GM10248 (cell line): ENCODE measurements at places on chromosomes 6 and 20.

GRCh38 chr6:147621263-147621662 is 112.8 kb downstream of the SAMD5 start:
- DNase-seq: no peak

DNA sequence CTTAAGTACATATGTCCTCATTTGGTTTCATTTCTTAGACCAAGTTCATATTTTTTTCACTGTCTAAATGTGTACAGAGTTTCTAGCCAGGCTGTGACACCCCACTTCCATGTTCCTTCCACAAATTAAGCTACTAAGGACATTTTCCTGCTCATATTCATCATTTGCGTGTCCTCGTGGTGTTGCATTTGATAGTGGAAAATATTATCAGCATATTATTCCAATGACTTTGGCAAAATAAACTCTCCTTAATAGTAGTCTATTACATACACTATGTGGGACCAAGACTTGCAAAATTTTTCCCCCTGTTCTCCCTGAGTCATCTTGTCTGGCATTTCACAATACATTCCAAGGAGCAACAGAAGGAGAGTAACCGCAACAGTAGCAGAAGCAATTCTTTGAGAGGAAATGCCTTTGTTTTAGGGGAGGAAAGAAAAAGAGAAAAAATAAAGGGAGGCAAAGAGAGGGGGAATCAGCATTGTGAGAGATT is 599.2 kb downstream of the COL12A1 start:
- DNase-seq: no peak

- DNase-seq: no peak
These were observed 1.4 kb upstream of the SNPH start for GRCh38 chr20:1264727-1265126.

DNA sequence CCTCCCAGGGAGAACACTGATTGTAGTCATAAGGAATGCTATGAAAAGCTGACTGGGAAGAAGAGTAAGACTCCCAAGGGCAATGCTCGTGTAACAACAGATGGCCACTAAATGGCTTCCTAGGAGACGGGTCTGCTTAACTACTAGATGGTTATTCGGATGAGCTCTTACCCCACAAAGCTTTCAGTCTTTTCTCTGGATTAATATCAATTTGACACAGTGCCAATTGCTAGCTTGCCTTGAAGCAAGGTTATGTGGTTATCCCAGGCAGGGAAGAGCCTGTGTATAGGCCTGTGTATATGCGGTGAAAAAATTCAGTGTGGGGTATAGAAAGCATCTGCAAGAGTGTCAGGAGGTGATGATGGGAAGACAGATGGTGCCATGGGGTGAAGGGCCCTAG is 86.4 kb upstream of the NOX3 start:
- DNase-seq: no peak

DNA sequence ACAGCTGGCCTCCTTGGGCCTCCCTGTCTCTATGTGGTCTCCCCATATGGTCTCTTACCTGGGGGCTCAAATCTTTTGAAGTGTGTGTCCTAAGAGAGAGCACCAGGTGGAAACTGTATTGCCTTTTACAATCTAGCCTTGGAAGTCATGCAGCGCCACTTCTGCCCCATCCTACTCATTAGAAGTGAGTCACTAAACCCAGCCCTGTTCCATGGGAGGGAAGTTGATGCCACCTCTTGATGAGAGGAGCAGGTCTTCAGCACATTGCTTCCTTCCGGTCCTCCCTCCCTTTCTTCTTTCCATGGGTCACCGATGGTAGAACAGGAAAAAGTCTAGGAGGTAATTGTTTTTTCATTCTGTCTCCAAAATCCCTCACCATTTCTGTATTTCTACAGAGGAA is 156.3 kb downstream of the FOXA2 start:
- no peak for DNase-seq

GRCh38 chr20:36491901-36492617 is 49.3 kb upstream of the MYL9 start:
- DNase-seq: peak; percentile 67

- DNase-seq: no peak
These were observed 256.6 kb downstream of the KHDC1L start for GRCh38 chr6:72968704-72969103.

DNA sequence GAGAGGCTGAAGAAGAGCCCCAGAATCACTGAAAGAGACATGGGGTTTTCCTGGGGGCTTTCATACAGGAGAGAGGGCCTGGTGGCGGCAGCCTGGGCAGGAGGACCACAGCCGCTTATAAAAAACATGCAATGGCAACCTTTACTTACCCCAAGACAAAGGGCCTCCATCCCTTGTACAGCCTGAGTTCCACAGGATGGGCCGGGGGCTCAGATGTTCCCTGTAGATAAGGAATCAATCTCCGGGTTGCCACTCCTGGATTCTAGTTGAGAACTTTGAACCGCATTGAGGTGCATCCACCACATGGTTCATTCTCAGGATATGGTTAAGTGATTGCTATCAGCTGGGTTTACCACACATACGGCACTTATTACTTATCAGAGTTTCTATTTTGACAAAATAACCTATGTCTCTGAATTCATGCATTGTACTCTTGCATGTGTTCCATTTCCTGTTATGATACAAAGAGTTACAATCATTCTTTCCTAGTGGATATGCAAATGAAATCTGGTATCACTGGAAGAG is 677.6 kb downstream of the KIF16B start:
- DNase-seq: peak; percentile 18

DNA sequence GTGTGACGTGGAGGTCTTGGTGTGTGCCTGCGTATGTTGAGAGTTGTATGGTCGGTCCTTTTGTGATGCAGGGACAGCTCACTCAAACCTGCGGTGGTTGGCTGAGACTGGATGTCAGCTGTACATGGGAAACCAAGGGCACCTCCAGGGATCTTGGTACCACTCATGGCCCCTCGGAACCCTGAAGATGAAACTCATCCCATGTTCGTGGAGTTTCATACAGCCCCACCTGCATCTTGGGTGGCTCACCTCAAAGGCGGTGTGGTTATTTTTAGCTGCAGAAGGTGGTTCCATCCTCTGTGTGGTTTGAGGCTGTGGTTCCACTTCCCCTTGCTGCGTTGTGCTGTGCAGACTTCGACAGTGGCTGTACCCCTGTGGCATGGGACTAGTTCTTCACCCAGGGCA is 52.6 kb upstream of the SLC22A1 start:
- peak; percentile 56 for DNase-seq

GRCh38 chr20:38109591-38110524 is 55.2 kb downstream of the TGM2 start:
- no peak for DNase-seq

DNA sequence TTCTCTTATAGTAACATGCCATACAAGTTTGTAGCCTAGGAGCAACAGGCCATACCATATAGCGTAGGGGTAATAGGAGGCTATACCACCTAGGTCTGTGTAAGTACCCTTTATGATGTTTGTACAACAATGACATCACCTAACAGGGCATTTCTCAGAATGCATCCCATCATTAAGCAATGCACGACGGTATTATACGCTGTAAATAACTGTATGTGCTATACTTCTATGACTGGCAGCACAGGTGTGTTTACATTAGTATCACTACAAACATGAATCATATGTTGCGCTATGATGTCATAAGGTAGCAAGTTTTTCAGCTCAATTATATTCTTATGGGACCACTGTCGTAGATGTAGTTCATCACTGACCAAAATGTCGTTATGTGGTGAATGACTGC is 31.0 kb downstream of the ADNP start:
- no peak for DNase-seq

DNA sequence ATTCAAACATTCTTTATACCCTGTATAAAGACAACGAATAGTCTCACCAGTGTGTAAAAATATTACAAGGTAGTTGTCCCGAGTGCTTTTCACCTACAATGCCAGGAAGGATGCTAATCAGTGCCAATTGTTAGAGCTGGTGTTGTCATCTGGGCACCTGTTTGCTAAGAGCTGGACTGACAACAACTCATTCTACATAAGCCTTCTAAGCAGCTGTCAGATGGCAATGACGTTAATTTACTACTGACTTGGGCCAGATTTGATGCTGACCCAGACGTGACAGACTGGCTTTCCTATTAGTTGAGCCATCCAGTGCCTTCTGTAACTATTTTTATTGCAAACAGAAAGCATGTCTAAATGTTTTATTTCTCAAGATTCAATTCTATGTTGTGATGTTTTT is 355.2 kb downstream of the ADGRB3 start:
- no peak for DNase-seq

GRCh38 chr20:61600016-61600415 is 348.0 kb downstream of the CDH4 start:
- no peak for DNase-seq

DNA sequence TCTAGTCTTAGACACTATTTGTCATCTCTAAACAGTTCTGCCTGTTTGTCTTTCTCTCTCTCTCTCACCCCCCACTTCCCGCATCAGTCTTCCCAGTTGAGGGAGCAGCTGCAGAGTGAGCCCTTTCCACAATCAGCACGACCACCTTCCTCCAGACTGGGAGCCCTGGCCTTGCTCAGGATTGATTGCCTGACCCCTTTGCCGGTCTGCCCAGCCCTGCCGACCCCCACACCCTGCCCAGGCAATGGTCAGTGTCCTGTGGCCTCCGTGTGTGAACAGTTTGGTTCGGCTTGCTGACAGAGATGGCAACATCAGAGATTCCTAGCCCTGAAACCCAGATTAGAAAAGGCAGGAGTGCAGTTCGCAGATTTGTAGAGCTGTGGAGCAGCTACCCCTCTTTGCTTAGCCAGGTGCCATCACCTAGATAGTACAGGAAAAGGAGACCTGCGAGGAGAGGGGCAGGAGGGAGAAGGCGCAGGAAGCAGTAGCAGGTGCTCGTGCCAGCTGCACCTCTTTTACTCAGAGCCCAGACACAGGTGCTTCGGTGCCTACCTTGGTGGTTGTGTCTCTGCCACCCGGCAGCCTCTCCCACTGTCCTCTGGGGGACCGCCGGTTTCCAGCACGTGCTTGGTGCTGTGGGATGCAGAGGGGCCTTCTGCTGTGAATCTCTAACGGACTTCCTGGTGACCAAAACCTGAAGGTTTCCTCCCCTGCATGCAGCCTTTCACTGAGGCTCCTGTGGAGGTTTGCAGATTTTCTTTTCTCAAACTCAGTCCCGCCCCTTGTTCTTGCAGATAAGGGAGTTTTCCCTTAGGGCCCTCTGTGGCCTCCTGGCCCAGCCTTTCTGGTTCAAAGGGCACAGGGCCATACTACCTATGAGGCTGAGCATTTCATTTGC is 92.4 kb downstream of the SCML4 start:
- no peak for DNase-seq

DNA sequence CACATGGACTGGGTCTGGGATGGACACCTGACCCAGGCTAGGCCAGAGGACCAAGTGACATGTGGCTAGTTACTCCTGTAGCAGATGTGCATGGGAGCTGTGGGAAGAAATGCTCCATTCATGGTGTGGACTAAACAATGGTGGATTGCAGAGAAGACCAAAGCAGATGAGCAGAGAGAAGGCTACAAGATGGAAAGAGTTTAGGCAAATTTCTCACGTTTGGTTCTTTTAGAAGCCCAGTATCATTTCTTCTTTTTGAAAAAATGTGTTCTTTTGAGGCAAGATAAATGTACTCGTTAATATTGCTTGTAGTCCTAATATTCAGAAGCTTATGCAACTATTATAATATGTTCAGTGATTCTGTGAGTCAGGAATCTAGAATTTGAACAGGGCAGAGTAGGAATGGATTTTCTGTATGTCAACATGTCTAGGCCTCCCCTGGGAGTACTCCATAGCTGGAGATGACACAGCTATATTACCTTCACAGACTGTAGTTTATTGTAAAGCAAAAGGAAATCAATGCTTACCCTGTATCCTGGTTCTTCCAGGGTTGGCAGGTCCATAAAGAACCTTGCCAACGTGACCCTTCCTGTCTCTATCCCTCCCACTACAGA is 2.3 kb upstream of the BTN2A1 start:
- no peak for DNase-seq

- DNase-seq: no peak
These were observed 19.9 kb upstream of the HFE start for GRCh38 chr6:26067367-26067766.

DNA sequence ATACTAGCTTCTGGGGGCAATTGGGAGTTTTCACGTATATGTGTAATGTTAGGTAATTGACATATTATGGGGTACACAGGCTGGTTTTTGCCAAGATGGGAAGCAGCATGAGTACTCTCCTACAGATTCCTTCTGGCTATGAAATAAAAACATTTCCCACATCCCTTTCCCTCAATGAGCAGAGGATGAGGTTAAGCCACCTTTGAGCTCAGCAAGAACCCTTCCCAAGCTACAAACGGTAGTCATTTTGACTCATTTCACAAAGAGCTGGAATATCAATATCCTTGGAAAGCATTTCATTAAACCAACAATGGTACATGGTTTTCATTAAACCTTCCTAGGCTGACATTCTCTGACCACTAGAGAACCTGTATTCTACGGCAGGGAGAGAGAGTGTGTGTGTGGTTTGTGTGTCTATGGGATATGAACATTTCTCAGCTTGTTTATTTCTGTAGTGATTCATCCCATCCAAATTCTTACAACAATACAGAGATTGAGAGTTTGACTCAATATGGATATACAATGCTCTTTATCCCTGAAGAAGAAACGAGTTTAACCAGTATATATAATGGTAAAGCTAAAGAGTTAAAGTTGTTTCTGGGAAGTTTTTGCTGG is 119.5 kb downstream of the ARHGAP18 start:
- no peak for DNase-seq

GRCh38 chr6:11367638-11368199 is 135.3 kb upstream of the NEDD9 start:
- DNase-seq: no peak

GRCh38 chr6:24874776-24875533 is 60.8 kb downstream of the RIPOR2 start:
- DNase-seq: no peak

GRCh38 chr6:37160922-37161778 is 8.8 kb upstream of the PIM1 start:
- DNase-seq: peak; percentile 63

GRCh38 chr6:11414176-11414963 is 123.2 kb upstream of the TMEM170B start:
- no peak for DNase-seq

GRCh38 chr20:60036746-60037499 is 78.7 kb downstream of the CDH26 start:
- no peak for DNase-seq

GRCh38 chr6:108622641-108623298 is 62.1 kb downstream of the FOXO3 start:
- DNase-seq: no peak

- DNase-seq: no peak
These were observed 3.6 kb downstream of the HLA-DMB start for GRCh38 chr6:32937230-32937633.
